ENCODE measurements at places on chromosomes 4 and X. TPM values are rescaled to one million over a fixed set of nuclear protein-coding genes. Genes with fewer than 3 reads are reported as not detected.
A peak's percentile ranks its signal among the peaks of the same experiment; 100 is the strongest.

Gene NEUROG2
- not detected for total RNA-seq

Gene NDST3
- total RNA-seq = not detected

DNA sequence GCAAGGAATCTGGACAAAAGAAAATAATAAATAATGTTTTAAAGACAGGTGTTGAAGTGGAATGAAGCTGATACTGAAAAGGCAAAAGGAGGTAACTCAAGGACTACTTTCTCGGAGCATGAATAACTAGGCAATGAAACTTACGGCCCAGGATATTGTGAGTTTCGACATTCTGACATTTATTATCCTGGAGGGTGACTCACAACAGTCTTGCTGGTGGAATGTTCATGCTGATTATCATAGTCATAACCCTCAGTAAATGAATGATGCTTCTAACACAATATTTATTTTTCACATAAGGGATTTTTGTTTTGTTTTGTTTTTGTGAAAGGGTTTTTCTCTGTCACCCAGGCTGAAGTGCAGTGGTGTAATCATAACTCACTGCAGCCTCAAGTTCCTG, 147.0 kb upstream of the HPGD start:
- no peak for DNase-seq

GRCh38 chr4:168647646-168648375, 151.0 kb downstream of the PALLD start:
- DNase-seq = no peak

DNA sequence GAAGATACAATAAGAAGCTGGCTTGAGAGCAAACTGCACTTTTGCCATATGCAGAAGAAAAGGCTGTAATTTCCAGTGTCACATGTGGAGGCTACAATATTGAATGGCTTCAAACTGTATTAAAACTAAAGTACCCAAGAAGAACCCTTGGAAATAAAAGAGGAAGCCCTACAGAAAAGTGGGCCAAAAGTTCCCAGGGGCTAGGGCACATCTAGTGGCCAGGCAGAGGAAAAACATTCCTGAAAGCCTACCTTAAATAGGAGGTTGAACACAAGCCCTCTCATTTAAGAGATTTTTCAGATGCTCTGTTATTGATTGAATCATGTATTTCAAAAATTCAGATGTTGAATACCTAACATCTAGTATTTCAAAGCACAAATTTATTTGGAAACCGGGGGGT, 40.6 kb upstream of the PRDX4 start:
- DNase-seq = no peak

- no peak for DNase-seq
Observed at GRCh38 chrX:96204928-96205327, 479.7 kb upstream of the DIAPH2 start.

DNA sequence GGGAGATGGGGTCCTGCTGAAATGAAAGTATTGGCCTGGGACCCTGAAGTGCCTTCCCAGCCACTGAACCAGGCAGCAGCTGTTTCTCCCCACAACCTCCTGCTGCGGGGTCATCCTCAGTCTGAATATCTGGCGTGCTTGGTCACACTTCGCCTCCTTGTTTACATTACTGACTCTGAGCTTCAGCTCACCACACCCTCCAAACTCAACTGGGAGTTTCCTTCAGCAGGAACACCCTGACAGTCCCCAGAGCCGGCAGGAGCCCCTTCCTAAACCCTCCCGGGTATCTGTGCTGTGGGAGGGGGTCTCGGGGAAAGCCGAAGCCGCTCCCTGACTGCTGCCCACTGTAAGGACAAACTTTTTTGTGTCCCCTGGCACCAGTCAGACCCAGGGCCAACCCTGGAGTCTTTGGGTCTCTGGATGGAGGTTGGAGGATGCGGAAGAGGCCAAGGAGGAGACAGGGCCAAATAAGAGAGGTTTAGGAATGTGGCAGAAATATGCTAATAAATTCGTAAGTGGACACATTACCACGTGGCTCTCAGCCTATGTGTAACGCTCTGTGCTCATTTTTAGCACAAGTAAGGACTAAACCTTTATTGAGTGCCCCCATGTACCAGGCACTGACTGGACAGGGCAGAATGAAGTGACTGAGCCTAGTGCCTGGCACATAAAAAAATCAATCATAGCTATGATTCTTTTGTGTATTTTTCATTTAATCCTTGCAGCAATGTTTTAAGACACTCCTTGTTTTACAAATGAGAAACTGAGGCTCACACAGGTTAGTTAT, 20.7 kb downstream of the FHDC1 start:
- DNase-seq = peak; percentile 19
